Activated CD4-positive, alpha-beta T cell treated with anti-CD3 and anti-CD28 coated beads for 48 hours (primary cell): ENCODE measurements at places on chromosomes 7 and 10.

DNA sequence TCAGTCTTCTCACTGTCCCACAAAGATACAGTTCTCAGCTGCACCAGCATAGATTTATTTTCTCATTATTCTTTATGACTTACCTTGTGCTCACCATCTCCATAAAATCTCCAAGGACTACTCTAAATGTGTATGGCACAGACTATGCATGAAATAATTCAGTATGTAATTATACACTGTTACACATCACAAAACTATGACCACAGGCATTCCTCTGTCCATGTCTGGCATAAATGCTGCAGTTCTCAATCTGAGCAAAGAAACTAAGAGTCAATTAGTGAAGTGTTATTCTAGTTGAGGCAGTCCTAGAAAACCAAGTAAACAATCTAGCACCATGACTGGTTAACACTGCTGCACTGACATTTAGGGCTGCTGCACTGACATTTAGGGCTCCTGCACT is 2.7 kb downstream of the CYCS start:
- DNase-seq: no peak

- peak; percentile 59 for DNase-seq
Measured at GRCh38 chr10:119602241-119603095, 5.7 kb upstream of the TIAL1 start.

- DNase-seq: no peak
Measured at GRCh38 chr7:101650579-101651081, 21.5 kb upstream of the MYL10 start.

- DNase-seq: peak; percentile 92
Measured at GRCh38 chr7:139680676-139681462, 96.9 kb downstream of the HIPK2 start.

GRCh38 chr10:102119417-102120141 is 589 bp downstream of the LDB1 start:
- peak; percentile 69 for DNase-seq

DNA sequence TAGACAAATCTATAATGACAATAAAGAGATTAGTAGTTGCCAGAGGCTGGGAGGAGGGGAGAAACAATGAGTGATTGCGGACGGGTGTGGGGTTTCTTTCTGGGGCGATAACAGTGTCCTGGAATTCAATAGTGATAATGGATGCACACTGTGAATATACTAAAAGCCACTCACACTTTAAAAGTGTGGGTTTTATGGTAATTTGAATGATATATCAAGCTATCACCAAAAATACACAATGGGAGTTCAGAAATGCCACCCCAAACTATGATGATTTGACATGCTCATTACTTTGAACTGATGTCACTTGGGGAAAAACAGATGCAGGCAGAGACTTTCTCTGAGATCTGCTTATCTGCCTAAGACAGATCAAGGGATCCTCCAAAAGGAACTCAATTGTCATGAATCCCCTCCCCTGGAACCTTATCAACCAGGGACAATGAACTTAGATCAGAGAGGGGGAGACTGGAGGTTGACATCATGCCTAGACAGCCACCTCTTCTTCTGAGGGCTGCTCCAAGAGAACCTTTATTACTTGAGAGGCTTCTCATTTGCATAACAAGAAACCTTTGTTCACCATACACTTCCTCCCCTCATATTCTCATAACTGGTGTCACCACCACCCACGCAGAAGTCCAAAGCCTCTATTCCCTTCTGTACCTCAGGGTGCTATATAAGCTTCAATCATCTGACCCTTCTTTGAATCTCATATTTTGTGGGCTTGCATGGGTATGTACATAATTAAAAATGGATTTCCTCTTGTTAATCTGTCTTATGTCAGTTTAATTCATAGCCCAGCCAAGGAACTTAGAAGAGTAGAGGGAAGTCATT is 14.8 kb upstream of the ZC3HAV1 start:
- DNase-seq: peak; percentile 53

- DNase-seq: peak; percentile 20
Measured at GRCh38 chr7:53350241-53350640, 314.8 kb downstream of the POM121L12 start.

GRCh38 chr10:131003455-131003854 is 308.1 kb downstream of the TCERG1L start:
- no peak for DNase-seq

DNA sequence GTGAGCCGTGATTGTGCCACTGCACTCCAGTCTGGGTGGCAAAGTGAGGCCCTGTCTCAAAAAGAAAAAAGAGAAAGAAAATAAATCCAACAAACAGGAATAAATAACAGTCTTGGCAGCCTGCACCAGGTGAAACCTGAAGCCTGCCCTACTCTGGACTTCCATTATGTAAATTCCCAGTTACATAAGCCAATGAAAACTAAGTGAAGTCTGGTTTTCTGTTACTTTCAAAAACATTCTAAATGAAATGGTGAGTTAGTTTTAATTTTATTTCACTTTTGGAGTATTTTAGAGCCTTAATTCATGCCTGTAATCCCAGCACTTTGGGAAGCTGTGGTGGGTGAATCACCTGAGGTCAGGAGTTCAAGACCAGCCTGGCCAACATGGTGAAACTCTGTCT is 22.5 kb upstream of the HIBADH start:
- DNase-seq: no peak

DNA sequence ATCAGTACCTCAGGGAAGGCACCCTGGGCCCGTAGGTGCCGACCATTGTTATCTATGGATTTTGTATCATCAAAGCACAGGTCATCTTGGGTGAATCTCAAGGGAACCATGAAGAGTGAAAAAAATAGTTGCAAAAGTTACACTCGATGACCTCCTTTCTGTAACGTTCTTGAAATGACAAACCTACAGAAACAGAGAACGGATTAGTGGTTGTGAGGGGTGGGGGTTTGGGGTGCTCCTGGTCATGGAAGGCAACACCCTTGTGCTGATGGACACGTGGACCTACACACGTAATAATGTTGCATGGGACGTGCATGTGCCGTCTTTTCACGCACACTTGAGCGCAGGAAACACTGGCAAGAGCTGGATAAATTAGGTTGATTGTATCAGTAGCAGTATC is 655.9 kb downstream of the SDK1 start:
- DNase-seq: no peak

- no peak for DNase-seq
Measured at GRCh38 chr7:104217620-104218019, 9.8 kb upstream of the ORC5 start.

DNA sequence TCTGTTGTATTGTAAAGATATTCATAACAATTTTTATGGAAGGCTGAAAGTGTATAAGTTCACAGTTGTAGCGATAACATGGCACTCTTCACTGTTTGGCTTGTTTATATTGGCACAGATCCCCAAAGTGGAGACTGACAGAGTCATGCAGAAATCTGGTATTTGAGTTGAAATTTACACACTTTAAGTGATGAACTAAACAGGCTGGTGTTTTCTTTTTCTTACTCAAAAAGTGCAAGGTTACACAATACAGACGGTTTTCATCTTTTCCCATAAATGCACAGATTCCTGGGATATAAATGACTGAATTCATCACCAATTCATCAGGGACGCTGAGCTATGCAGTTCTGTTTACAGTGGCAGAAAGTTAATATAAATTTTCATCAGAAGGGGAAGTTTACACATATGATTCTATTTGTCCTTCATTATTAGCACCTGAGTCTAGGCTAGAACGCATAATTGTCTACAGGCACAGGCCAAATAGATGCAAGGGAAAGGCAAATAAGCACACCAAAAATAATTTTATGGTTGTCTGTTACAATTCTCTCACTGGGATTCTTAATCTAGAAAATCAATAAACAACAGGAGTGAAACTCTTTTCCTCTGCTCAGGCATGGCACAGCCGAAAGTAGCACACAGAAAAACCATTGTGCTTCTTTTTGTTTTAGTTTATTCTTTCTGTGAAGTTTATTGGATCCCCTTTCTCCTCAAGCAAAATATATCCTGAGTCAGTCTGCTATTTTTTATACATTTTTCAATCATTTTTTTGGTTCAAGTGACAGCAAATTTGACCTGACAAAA is 88.0 kb downstream of the FOXP2 start:
- no peak for DNase-seq

DNA sequence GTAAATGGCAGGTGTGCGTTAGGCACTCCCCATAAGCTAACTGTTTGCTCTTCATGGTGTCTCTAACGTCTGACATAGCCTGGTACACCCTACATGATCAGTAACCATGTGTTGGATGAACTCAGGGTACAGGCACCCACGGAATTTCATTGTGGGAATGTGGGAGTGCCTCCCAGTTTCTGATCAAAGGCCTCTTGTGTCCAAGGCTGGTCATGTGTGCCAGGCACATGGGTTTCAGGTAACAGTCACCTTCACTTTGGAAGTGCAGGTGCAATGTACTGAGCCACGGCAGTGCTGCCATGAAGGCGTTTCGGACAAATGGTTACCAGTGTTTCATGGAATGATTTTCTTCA is 298.3 kb downstream of the DNAJB6 start:
- DNase-seq: no peak

- DNase-seq: no peak
Measured at GRCh38 chr7:21099432-21099831, 312.7 kb upstream of the SP8 start.

- no peak for DNase-seq
Measured at GRCh38 chr7:138796038-138796615, 1.7 kb upstream of the TMEM213 start.

DNA sequence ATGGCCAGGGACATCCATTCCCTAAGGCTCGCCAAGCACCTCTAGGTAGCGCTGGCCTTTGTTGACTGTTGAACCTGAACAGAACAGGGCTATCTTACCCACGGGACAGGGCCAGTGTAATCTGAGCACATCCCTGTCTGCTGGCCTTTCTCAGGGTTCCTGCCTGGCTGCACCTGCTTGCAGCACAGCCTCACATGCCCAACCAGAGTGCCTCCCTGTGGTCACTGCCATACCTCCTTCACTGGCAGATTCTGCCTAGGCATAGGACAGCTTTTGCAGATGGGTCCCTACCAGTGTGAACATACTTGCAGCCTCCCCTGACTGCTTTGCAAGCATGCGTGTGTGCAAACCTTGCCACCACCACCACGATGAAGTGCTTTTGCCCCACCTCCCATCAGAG is 15.8 kb upstream of the LIPN start:
- no peak for DNase-seq

- DNase-seq: no peak
Measured at GRCh38 chr7:77328669-77329068, 87.5 kb downstream of the GSAP start.

GRCh38 chr7:42151309-42151708 is 85.7 kb downstream of the GLI3 start:
- no peak for DNase-seq

GRCh38 chr10:114698271-114699061 is 40.4 kb upstream of the ABLIM1 start:
- no peak for DNase-seq

DNA sequence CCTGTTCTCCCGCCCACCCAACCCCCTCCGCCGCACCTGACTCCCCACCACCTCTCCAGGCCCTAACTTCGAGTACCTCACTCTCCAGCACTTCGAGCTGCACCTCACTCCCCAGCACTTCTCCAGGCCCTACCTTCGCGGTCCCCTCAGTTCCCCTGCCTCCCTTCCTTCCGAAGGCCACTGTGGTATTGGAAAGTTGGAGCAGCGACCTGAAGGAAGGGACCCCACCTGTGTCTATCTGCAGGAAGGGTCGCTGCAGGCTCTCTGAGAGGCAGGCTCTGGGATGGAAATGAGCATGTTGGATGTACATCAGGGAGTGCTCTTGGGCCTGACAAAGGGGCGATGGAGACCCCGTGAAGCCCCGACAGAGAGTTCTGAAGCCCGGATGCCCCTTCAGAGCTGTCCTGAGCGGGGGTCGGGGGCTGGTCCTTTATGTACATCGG is 122.2 kb downstream of the PRKAG2 start:
- DNase-seq: no peak

GRCh38 chr10:110355922-110356627 is 51.4 kb upstream of the SMNDC1 start:
- peak; percentile 49 for DNase-seq

GRCh38 chr10:61733358-61733940 is 70.7 kb downstream of the CABCOCO1 start:
- peak; percentile 10 for DNase-seq

DNA sequence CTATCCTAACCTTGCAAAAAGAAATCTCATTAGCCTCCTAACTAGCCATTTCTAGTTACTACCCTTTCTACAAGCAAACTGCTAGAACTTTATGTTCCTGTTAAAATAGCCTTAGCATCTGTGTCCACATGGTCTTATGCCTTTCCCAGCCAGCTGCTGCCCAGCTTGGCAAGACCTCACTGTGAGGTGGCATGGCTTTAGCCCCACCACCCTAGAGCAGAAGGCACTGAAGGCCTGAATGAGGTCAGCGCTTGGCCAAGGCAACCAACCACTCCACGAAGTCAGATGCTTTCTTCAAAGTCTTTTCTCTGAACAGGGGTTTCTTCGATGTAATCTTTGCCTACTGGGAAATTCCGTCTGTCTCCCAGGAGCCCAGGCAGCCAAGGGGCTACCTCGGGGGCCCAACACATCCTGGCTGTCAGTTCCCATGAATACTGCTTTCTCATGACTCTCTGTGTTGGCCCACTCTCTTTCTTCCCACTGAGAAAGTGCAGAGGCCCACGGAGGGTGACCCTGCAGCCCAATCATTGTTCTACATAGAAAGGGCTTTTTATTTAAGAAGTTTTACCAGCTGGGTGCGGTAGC is 41.6 kb downstream of the POLR3A start:
- DNase-seq: no peak

DNA sequence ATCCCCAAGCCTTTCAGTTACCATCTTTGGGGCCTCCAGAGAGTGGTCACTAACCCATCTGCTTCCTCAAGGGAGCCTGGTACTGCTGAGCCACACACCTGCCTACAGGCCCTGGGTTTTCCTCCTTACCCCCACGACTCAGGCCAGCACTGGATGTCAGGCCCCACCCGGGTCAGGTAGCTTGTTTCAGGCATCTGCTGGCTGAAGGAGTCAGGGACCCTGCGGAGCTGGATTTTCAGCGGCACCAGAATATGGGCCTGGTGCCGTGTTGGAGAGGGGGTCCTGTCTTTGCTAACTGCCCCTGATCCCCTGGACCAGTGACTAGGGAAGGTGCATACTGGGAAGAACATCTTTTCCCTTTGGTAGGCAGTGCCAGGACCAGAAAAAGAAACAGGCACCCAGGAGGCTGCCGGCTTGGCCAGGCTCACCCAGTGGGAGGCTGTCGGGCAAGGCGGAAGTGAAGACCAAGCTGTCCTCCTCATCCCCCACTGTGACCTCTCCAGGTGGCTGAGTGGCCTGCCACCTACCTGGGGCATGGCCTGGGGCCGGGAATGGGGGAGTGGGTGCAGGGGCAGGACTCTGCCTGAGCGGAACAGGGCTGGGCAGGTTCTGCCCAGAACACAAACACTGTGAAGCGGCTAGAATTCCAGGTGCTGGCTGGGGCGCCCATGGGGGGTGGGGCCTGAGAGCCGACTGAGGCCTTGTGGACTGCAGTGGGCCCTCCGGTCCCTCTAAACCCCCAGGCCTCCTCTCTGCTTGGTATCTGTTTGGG is 12.4 kb upstream of the SAMD8 start:
- DNase-seq: no peak
